ENCODE measurements at places on chromosomes 1 and 21.

DNA sequence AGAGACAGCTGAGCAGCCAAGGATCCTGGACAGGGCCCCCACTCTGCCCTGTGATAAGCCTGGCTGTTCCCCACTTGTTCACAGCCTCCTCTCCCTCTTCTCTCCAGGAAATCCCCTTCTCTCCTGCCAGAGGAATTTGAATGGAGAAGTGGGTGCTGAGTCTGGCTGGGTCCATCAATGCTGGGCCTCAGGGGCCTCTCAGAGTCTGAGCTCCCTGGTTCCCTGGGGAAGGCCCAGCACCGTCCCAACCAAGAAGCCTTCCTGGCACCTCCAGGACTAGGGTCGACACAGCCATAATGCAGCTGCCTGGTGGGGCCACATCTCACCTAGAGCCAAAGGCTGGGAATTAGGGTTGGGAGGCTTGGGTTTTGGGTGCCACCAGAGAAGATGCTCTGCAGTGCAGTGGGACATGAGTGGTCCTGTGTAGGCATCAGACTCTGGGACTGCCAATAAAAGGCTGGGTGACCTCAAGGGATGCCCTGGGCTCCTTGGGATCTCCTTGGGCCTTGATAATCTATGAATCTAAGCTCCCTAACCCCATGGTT, 2.5 kb downstream of the MYBPH start:
- DNase-seq: no peak

GRCh38 chr1:180581635-180582039, 22.9 kb downstream of the OVAAL start:
- no peak for DNase-seq

DNA sequence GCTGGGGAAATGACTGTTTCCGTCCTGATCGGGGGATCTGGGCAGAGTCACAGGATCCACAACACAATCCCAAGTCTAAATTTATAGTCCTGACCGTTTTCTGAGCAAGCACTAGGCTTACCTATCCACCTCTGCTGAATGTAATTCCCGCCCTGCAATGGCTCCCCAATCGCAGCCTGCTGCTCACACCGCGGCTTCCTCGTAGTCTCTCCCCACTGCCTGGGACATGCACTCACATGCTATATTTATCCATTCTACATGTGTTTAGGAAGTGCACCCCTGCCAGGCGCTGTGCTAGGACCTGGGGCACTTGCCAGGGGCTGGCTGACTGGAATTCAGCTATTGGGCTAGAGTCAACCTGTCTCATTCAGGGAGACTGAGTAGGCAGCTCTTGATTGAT, 246.6 kb upstream of the CSF3R start:
- DNase-seq: no peak

DNA sequence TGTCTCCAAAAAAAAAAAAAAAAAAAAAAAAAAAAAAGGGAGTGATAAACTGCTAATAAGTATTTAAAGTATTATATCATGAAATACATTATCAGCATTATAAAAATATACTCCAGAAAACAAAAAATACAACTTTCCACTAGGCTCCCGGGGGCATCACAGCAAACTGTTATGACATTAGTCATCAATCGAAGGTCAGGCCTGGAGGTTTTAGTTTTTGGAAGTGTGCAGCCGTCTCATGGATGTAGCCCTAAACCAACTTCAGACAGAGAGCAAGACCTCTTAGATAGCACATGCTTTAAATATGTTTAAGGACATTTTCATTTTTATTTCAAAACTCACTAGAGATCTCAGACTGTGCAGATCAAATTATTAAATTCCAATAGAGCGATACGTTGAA, 106.3 kb downstream of the RERE start:
- DNase-seq: no peak

DNA sequence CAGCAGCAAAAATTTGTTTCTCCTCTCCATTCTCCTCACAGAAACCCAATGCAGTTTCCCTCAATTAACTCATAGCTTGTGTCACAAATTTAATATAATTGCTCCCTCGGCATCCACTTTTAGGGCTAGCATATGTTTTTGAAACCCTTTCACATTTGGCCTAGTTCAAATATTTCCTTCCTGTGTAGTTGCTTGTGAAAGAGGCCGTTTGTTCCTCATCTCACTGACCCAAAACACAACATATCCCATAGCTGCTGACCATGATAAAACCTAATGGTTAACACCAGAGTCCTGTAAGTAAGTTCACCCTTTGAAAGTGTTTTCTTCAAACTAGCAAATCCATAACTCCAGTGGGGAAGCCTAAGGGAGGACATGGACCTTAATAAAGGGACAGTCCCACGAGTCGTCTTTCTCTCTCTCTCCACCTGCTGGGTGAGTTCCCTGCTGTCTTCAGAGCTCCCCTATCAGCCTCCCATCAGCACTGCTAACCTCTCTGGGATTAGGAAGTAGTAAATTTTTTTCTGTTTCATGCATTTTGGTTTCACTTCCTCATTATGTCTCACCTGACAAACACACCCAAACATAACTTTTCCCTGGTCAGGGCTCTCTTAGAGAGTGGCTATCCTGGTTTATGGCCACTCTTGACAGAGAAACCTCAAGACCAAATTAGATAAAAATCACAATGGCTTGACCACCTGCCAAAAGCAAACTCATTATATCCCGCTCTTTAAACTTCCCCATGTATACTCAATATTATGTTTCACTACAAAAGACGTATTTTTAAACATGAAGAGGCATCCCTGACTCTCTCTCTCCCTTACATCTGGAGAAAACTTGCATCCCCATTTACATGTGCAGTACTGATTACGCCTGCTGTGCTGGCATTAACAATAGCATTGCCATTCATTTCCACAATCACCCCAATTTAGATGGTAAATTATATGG, 177.7 kb upstream of the HP1BP3 start:
- no peak for DNase-seq

DNA sequence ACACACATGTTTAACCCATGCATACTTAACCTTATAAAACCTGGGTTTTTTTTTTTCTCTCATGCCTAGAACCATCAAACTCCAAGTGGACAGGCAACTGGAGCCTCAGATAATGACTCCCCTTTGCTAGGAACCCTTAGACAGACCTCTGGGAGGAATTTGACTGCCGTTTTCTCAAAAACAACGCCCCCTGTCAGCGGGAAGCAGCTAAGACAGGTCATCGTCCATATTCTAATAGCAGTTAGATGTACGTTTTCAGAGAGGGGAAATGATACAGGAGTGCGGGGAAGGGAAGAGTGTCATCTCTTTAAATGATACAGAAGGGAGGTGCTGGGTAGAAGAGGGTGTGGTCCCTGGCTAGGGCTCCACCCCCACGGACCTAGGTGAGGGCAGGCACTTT, 34.7 kb downstream of the LRRC3 start:
- DNase-seq: no peak

DNA sequence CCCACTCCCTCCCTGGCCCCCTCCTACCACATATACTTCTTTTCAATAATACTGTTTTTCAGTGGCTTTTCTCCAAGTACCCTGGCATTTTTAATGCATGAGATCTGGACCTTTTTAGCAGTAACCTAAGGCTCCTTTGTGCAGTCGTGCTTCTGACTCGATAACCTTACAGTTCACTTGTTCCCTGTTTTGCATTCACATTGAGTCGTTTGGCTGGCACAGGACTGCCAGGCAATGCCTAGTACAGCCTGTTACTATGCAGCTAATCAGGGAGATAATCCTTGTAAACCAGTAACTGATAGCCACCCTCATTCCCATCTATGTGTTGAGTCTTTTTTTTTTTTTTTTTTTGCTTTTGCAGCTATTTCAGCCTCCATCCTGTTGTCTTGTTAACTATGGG, 3.7 kb downstream of the ATP1B1 start:
- no peak for DNase-seq

GRCh38 chr1:195663549-195664280, 944.5 kb downstream of the KCNT2 start:
- DNase-seq: no peak

DNA sequence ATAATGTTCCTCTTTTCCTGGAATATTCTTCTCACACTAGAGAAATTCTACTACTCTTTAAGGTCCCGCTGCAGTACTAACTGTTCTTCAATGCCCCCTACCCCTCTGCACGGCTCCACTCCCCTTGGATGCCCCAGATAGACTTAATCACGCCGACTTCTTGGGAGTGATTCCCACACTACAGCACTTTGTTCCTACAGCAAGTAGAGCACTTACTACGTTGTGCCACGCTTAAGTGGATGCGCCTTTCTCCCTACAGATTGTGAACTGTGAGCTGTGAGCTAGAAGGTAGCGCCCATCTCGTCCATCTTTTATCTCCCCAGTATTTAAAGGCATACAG, 2.2 kb downstream of the ZNF436 start:
- DNase-seq: no peak

GRCh38 chr1:246182149-246182851, 324.8 kb downstream of the SMYD3 start:
- DNase-seq: no peak

GRCh38 chr1:82160903-82161302, 360.2 kb downstream of the ADGRL2 start:
- no peak for DNase-seq

GRCh38 chr1:150210706-150211105, 25.2 kb downstream of the ANP32E start:
- no peak for DNase-seq

DNA sequence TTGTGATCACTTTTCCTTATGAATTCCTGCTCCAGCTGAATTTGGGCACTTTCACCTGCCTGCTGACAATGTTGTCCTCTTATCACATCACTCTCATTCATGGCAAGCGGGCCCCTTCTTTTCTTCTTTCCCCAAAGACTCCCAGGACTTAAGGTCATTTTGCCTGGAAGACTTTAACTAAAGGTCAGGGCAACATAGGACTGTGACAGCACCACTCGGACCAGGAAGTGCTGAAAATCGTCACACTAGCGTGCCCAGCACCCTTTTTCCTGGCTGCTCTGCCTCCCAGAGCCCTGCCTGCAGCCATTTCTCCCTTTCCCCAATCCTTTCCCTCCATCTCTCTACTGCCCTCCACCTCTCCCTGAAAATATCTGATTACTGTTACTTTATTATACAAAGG, 35.4 kb downstream of the CD34 start:
- DNase-seq: no peak

- DNase-seq: no peak
Measured at GRCh38 chr1:15584489-15585363, at the start of gene AGMAT. Gene AGMAT (minus strand): TSS chr1:15585051. CDS start chr1:15584967, 84 bp downstream.

DNA sequence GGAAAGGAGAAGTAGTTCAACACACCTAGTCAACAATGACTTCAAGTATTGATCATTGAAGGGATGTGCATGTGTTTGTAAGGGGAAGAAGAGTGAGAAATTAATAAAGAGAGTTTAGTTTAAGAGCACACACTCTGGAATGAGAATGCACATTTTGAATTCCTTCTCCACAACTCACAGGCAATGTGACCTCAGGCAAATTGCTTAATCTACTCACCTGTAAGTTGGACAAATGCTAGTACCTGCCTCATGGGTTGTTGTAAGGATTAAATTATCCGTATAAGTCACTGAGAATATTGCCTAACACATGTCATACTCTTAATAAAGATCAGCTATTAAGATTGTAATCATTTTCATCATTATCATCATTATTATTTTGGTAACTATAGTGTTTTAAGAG, 204.0 kb upstream of the NFIA start:
- DNase-seq: no peak

DNA sequence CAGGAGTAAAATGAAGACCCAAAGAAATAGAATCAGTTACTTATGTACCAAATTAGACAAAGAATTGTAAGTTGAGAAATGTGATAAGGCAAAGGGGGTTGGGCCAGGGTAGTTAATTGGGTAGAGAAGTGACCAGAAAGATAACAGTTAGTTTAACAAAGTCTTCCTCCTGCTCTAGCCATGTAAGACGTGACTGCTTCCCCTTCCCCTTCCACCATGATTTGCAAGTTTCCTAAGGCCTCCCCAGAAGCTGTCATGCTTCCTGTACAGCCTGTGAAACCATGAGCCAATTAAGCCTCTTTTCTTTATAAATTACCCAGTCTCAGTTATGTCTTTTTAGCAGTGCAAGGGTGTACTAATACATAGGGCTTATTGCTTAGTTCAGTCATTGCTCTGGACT, 142.0 kb upstream of the PDE4B start:
- no peak for DNase-seq

Data from right renal pelvis (tissue), 4 donors.